Muscle of leg (tissue), 16 donors: ENCODE measurements at places on chromosomes 7 and 10. TPM values are rescaled to one million over a fixed set of nuclear protein-coding genes. Genes with fewer than 3 reads are reported as not detected.
A peak's percentile ranks its signal among the peaks of the same experiment; 100 is the strongest.

- DNase-seq, result no peak
- H3K27me3 ChIP-seq, result no peaks in the 10 kb centered on the region
- H3K36me3 ChIP-seq, result no peaks in the 10 kb centered on the region
- H3K27ac ChIP-seq, result no peak overlapping the region
Measured at GRCh38 chr7:23529262-23529859, 2.4 kb downstream of the TRA2A start.

DNA sequence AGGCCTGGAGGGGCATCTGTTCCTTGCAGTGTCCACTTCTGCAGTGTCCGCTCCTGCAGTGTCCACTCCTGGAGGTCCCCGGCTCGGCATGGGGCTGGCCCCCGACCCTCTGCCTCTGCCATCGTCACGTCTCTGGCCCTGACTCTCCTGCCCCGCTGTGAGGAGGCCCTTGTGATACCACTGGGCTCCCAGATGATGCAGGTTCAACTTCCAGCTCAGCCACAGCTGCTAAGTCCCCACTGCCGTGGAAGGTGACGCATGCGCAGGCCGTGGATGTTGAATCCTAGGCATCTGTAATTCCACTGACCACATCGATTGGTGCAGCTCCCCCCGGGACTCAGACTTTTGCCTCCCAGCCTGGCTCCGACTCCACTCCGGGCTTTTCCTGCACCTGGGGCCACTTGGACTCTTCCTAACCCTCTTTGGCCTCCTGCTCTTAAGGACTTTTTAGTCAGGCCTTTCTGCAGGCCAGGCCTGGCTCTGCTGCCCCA lies 95.1 kb downstream of the GLRX3 start:
- no peak for DNase-seq
- no peaks in the 10 kb centered on the region for H3K36me3 ChIP-seq
- H3K27me3 ChIP-seq, result peaks cover 4% of the 10 kb centered on the region
- H3K4me3 ChIP-seq, result no peak overlapping the region

- H3K27me3 ChIP-seq, result peaks cover 4% of the 10 kb centered on the region
- no peak overlapping the region for H3K27ac ChIP-seq
- H3K36me3 ChIP-seq, result peaks cover 19% of the 10 kb centered on the region
- no peaks in the 10 kb centered on the region for H3K4me1 ChIP-seq
- H3K4me3 ChIP-seq, result no peak overlapping the region
Measured at GRCh38 chr7:74199551-74200355, 10.1 kb upstream of the LAT2 start.

DNA sequence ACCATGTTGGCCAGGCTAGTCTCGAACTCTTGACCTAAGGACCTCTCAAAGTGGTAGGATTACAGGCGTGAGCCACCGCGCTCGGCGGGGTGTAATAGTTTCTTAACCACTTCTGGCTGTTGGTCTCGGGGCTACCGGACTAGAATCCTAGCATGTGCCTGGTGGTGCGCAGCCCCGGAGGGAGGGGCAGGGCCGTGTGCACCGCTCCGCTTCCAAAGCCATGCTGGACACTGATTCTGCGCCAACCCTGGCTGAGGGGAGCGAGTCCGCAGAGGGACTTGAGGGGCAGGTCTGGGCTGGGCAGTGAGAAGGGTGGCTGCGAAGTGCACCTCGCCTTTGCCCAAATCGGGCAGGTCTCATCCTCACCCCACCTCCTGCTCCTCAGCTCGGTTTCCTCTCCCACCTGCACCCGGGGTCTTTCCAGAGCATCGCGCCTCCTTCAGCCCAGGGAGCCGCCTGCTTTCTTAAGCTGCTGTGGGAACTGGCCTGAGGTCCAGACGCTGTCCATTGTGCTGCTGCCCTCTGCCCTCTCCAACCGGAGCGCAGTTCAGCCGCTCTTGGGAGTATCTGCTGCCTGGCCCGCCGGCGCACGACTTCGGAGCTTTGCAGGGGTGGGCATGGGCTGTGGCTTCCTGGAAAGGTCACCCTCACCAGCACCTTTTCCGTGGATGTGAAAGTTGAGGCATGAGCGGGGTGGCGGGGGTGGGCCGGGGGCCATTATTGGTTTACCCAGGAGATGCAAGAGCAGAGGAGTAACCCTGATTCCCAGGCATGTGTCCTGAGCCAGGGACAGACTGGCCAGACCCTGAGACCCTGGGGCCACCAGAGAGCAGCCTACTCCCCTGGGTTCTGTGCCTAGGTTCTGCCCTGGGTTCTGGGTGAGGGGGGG lies 422.6 kb upstream of the NUPR2 start:
- no peaks in the 10 kb centered on the region for H3K4me1 ChIP-seq
- H3K27me3 ChIP-seq, result no peaks in the 10 kb centered on the region
- no peaks in the 10 kb centered on the region for H3K36me3 ChIP-seq
- no peak overlapping the region for H3K27ac ChIP-seq
- no peak overlapping the region for H3K4me3 ChIP-seq
- no peak for DNase-seq

DNA sequence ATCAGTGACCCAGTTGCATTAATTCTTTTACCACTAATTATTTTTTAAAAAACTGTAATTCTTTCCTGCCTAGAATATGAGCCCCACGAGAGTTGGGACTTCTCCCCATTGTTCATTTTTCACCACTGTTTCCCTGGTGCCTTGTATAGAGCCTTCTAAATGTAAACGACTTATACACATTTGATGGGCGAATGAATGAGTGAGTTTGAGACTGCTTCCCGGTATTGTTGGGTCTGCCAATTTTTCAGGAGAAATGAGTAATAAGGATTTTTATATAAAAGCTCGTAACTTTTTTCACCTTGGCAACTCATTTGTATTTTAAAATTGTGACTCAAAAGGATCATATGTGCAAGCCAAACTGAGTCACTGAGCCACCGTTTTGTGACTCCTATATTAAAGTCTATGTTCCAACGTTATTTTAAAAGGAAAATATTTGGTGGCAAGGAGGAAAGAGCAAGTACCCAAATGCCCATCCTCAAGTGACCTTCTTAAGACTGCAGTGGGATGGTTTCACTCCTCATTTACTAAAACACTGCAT lies 621.3 kb downstream of the KCNMA1 start:
- DNase-seq, result no peak
- H3K36me3 ChIP-seq, result no peaks in the 10 kb centered on the region
- peaks cover 6% of the 10 kb centered on the region for H3K4me1 ChIP-seq

DNA sequence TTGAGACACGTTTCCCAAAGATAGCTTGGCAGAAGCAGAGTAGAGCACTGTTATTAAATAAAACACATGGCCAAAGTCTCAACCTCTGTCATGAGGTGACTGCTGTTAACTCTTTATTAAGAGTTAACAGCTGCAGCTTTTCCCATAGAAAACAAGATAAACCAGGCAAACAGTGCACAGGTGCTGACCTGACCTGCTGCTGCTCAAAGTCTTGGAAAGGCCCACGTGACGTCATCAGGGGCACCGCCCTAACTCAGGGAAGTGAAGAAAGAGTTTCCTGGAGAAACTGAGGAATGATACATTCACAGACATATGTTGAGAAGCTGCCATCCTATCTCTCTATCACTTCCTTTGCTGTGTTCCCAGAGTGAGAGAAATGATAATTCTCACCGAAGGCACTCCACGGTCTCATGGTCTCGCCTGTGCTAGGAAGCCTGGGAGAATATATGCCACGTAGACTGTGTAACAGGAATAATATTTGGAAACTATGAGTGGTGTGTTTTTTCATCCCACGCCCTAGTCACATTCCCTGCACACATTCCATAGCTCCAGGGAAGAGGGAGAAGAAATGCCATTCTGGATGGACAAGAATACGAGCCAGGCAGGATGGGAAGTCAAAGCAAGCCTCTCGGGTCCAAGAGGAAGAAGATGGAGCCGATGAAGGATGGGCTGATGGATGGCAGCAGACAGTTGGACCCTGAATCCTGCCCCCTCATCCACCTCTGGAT lies 146.2 kb upstream of the NFE2L3 start:
- H3K27me3 ChIP-seq, result no peaks in the 10 kb centered on the region
- H3K4me1 ChIP-seq, result no peaks in the 10 kb centered on the region
- H3K36me3 ChIP-seq, result no peaks in the 10 kb centered on the region
- DNase-seq, result no peak

GRCh38 chr10:132207536-132208461 lies 21.1 kb downstream of the DPYSL4 start:
- peaks cover 21% of the 10 kb centered on the region for H3K4me1 ChIP-seq
- H3K36me3 ChIP-seq, result no peaks in the 10 kb centered on the region
- no peak overlapping the region for H3K4me3 ChIP-seq
- no peak for DNase-seq
- H3K27ac ChIP-seq, result no peak overlapping the region
- H3K27me3 ChIP-seq, result no peaks in the 10 kb centered on the region

DNA sequence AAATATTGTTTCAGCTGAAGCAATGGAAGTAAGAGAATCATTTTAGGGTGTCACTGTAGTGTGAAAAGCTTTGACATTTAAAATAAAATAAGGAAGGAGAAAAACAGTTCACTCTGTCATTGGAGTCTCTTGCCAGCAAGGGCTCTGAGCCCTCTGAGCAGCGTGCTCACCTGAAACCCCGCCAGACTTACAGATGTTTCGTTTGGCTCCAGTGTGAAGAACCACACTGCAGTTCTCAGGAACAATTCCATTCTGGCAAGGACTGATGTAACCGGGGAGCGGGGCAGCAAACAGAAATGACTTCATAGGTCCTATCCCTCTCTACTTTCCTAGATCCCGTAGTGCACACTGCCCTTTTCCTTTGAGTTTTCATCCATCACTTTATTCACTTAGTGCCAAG lies 164.3 kb downstream of the CELF2 start:
- no peak overlapping the region for H3K4me3 ChIP-seq
- H3K4me1 ChIP-seq, result peaks cover 15% of the 10 kb centered on the region
- H3K27me3 ChIP-seq, result no peaks in the 10 kb centered on the region

- H3K4me1 ChIP-seq, result peaks cover 51% of the 10 kb centered on the region
Measured at GRCh38 chr10:79264942-79265341, 82.3 kb upstream of the PPIF start.

- H3K36me3 ChIP-seq, result no peaks in the 10 kb centered on the region
- DNase-seq, result no peak
- H3K4me3 ChIP-seq, result no peak overlapping the region
- H3K4me1 ChIP-seq, result no peaks in the 10 kb centered on the region
- H3K27ac ChIP-seq, result no peak overlapping the region
Measured at GRCh38 chr10:5125315-5126044, 31.3 kb downstream of the AKR1C3 start.

GRCh38 chr7:105849122-105849855 lies 27.1 kb downstream of the ATXN7L1 start:
- peak overlapping the region; percentile 7 for H3K27ac ChIP-seq
- no peak overlapping the region for H3K4me3 ChIP-seq
- no peaks in the 10 kb centered on the region for H3K27me3 ChIP-seq

Gene ATRNL1
- total RNA-seq, result 7.1 TPM

DNA sequence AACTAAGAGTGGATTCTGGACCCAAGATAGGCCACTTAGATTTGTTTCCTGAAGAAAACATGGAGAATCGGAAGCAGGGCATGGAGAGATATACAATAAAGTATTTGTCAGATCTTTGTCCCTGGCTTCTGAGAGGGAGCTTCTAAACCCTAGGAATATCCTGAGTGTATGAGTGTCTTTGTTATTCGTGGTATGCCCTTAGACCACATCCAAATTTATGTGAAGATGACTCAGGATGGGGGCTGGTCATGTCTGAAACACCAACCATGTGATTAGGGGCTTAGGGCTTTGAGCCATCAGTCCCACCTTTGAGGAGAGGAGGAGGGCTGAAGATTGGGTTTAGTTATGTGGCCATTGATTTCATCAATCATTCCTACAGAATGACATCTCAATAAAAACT lies 69.7 kb upstream of the PLPP4 start:
- DNase-seq, result no peak
- no peak overlapping the region for H3K4me3 ChIP-seq
- H3K4me1 ChIP-seq, result no peaks in the 10 kb centered on the region
- H3K36me3 ChIP-seq, result no peaks in the 10 kb centered on the region
- H3K27ac ChIP-seq, result no peak overlapping the region

DNA sequence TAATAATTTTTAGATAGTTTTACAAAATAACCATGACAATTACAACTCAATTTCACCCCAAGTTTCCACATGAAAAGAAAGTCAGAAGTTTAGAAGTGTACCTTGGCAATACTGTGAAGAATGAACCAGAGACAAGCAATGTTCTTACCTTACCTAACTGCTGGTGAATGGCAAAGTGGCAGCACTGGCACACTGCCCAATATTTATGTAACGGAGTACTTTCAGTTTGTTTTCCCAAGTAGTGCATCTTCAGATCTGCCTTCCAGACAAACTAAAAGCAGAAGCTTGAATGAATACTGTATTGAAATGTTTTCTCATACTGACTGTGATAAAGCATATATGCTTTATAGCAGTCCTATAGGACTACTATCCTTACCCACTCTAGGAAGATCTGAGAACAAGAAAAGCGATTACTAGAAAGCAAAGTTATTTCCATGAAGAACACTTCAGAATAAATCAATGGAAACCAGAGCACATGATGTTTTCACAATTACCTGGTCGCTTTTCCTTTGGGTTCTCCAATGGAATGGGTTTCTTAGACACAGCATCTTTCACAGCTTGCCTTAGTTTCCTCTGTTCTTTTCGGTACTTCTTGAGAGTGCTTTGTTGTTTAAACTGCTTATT lies 1.5 kb downstream of the NOC3L start:
- no peak overlapping the region for H3K27ac ChIP-seq
- H3K4me1 ChIP-seq, result no peaks in the 10 kb centered on the region
- peak; percentile 11 for DNase-seq
- H3K36me3 ChIP-seq, result peaks cover 8% of the 10 kb centered on the region
- peaks cover 4% of the 10 kb centered on the region for H3K27me3 ChIP-seq

Gene GPER1
- total RNA-seq, result 9.6 TPM
